ENCODE measurements at places on chromosomes 6 and 20.
A peak's percentile ranks its signal among the peaks of the same experiment; 100 is the strongest.

- DNase-seq, result no peak
These were observed 63.6 kb downstream of the CBFA2T2 start for GRCh38 chr20:33553516-33553915.

- peak; percentile 96 for DNase-seq
These were observed 9.2 kb upstream of the RGS17 start for GRCh38 chr6:153140299-153140698.

- no peak for DNase-seq
These were observed 28.5 kb upstream of the EFHC1 start for GRCh38 chr6:52391599-52391998.

DNA sequence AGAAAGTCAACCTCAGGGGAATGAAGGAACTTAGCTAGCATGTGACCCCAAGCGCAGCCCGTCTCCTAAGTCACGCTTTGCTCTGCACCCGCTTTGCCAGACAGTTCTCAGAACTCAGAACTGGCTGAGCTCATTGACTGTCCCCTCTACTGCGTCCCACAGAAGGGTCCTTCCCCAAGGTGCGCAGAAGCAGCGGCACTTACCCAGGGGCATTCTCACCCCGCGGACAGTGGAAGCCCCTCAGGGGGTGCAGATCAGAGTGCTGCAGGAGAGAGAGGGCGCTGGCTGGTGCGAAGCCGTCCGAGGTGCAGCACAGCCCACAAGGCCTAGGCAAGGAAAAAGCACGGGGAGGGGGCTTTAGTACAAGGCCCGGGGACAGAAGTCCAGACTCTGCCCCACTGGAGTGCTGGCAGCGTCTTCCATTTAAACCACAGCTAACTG lies 807 bp downstream of the SNHG17 start:
- peak; percentile 45 for DNase-seq

GRCh38 chr6:37840143-37840939 lies 20.8 kb downstream of the ZFAND3 start:
- no peak for DNase-seq

DNA sequence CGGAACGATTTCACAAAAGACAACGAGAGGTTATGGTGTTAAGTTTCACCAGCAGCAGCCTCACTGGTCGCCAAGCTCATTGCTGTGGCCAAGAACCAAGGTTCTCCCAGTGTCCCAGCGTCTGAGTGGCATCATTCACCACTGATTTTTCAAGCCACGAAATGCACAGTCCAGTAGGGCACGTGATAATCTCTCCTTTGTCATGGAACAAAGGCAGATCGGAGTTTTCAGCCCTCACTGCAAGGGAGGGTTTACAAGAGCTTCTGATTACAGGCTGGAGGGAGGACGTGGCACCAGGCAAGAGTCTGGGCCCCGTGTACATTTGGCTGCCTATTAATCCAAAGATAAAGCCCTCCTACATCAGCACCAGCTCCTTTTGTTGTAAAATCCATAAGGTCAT lies 2.0 kb downstream of the CD24 start:
- DNase-seq, result peak; percentile 86

DNA sequence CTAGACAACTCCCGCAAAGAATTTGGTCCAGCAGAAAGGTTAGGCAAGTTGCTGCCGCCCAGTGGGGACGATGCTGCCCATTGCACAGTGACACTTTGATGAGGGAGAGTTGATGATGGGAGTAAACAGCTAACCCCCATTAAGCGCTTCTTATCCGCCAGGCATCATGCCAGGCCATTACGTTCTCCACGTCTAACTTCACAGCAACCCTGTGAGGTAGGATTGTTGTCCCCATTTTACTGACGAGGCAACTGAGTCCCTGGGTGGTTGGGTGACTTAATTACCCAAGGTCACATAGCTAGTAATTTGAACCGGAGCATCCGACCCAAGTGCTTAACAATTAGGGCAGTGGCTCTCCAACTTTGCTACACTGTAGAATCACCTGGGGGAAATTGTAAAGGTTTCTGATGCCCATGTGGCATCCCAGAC lies 738 bp downstream of the RALGAPB start:
- no peak for DNase-seq

DNA sequence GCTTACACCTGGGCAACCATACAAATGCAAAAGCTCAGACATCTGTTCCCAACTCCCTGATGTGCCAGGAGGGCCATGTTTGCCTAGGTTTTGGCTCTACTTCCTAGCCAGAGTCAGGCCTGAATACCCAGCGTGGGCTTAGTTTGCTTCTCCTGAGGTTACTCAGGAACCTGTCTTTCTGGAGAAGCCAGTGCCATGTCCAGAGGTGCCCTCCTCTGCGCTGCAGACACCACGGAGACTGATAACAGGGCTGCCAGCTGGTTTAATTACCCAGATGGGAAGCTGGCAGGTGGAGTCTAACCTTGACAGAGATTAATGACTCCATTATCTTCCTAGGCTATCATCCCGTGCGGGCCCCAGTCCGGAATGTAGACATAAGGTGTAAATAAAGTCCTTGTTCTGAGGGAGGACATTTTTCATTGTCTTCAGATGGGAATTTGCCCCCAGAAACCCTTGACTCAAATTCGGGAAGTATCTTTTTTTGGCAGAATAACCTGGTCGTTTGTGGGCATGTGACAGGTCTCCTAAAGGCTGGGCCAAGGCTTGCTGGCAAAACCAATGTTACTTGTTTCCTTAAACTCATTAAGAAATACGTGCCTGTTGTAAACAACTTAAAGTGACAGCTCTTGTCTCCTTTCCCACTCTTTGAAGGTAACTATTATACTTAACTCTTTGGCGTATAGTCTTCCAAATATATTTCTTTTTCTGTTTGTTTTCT lies 29.2 kb upstream of the ZNFX1 start:
- peak; percentile 96 for DNase-seq

GRCh38 chr6:138989098-138989983 lies 1.3 kb upstream of the REPS1 start:
- peak; percentile 94 for DNase-seq

DNA sequence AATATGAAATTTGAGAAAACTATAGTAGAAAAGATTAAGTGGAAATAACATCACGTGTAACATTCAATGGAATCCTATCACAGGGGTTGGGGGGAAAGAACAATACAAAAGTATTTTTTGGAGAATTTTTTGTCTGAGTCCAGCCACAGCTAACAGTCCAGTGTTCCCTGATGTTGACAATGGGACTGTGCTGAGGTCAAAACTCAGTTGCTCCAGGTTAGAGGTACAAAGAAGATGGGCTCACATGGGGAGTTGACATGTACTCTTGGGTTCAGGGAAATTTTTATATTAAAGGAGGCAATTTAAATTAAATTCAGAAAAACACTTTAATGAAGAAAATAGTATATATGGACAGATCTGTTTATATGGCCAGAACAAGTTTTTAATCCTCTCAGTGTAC lies 995 bp downstream of the MYCT1 start:
- DNase-seq, result no peak

- DNase-seq, result no peak
These were observed 303.9 kb downstream of the CBLN4 start for GRCh38 chr20:55701467-55701866.

- no peak for DNase-seq
These were observed 38.2 kb downstream of the CAP2 start for GRCh38 chr6:17431581-17431980.

GRCh38 chr6:16108921-16109658 lies 19.8 kb upstream of the MYLIP start:
- DNase-seq, result no peak

GRCh38 chr20:7237251-7237650 lies 469.8 kb downstream of the BMP2 start:
- no peak for DNase-seq

GRCh38 chr6:125206389-125206788 lies 52.8 kb downstream of the TPD52L1 start:
- DNase-seq, result no peak

DNA sequence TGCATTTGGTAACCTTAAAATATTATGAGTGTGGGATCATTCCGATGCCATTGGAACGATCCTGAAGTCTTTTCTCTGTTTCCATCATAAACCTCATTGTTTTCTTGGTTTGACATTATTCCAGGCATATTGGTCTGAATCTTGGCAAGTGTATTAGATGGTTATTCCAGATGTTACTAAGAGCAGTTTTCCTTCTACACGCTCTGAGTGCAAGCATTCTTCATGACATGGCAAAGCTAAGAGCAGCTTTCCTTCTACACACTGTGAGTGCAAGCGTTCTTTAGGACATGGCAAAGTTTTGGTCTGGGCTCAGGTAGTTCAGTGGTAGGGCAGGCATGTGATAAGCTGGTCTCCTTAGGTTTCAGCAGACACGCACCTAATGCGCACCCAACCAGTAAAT lies 53.0 kb downstream of the SMOC2 start:
- DNase-seq, result no peak

DNA sequence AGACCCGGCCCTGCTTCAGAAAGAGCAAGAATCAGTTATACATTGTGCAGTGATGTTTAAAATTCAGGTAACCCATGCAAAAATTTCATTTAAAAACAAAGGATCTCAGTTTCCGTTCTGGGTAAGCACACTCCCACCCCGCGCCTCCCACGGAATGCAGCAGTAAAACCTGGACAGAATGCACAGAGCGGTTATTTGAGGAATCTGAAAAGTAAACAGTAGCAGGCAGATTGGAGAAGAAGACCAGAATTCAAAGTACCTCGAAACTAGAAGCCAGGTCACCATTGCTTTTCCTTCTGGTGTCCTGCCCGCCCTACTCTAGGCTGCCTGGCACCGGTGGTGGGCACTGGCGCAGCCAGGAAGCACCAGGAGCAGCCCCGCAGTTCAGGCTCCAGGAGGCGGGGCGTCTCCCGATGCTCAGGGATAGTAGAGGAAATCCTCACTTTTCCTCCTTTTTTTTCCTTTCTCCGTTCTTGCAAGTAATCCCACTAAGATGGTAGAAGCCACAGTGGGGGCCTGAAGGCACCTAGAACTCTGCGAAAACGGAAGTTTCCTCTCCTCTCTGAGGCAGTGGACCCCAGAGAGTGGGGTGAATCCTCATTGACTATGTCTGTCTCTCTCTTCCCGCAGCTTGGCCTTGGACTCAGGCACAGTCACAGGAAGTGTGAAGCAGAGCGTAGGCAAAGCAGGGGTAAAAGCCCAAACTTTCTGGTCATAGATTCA lies 28.3 kb downstream of the METTL24 start:
- DNase-seq, result no peak

- DNase-seq, result peak; percentile 88
These were observed 817.5 kb upstream of the SLC35B3 start for GRCh38 chr6:9252799-9253198.

DNA sequence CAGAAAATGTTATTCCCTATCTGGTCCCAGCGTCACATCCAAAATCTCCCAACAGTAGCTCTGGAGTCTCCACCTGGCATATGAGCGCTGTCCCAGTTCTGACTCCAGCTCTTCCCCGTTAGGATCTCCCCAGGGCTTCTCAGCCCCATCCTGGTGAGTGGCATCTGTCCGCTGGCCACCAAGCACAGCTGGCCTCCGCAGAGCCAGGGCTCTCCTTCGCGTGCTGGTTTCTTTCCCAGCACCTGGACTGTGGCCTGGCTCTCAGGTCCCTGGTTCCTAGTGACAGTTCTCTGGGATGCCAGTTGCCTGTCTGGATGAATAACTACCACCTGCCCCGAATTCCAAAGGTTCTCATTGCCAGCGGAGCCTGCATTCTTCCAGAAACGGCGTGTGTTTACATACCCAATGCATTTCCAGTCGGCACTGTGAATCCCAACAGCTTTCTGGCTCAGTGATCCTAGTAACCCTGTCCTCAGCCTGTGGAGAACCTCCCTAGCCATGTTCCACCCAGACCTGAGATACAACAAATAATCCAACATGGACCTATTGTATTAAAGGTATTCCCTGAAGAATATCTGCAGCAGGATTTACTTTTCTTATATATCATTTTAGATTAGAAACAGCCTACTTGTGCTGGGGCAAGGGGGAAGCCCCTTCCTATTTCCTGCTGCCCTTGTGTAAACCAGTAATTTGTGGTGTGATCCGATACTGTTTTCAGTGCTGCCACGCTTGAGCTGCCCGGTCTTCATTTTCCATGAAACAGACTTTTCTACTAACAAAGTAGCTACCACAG lies 69.9 kb upstream of the PDE10A start:
- no peak for DNase-seq

DNA sequence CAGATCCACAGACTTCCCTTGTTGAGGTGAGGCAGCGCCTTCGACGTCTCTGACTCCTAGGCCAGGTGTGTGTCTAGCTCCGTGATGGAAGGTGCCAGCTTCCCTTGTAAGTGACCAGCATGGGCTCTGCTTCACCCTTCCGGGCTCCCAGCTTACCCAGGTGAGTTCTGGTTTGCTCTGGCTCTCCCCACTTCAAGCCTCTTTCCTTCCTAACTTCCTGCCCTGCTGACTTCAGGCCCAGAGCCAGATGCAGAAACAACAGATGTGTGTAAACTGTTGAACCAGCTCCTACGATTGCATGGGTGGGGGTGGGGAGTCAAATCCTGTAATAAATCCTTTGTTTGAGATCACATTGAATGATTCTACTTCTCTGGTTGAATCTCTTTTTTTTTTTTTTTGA lies 51.6 kb upstream of the BMP6 start:
- DNase-seq, result no peak

DNA sequence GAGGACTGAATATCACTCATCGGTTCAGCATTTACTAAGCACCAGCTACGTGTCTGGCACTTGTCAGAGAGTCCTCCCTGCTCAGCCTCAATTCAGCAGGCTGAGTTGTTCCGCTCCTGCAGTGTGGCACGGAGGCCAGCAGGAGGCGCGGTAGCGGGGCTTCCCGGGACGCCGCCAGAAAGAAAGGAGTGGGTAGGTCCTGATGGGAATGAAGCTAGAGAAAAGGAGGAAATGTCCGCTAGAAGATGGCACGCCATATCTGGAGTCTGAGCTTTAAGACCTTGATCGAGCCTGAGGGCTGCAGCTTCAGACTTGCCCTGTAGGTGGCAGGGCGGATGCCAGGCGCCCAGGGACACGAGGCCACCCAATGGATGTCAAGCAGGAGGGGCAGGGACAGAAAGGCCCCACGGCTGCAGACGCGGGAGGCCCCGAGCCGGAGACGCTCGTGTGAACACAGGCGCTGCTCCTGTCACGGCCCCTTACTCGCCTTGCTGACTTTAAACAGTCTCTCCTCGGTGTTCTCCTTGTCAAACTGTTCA lies 18.7 kb downstream of the SERPINB6 start:
- peak; percentile 60 for DNase-seq

DNA sequence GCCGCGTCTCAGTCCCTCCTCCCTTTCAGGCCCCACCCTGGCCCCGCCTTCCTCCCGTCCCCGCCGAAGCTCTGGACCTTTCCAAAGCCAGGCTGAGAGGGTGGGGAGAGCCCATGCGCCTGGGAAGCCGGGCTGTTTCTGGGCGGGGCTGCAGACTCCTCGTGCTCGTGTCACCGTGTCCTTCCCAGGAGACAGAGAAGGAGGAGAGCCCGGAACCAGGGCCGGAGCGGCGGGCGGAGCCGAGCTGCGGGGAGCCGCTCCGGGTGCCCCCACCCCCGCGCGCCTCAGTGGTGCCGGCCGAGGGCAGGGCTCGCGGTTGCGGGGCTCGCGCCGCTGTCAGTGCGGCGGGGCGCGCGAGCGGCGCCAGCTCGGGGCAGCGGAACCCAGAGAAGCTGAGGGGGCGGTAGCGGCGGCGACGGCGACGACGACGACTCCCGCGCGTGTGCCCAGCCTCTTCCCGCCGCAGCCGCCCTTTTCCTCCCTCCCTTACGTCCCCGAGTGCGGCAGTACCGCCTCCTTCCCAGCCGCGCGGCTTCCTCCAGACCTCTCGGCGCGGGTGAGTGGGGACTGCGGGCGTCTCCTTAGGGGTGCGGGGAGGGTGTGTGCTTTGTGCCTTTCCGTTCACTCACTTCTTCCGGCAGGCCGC lies at the start of gene RALY:
Gene RALY (plus strand): TSS at position 336 of the 646 bp plus-strand sequence. CDS start 78,164 bp downstream, outside the sequence.
- DNase-seq, result peak; percentile 85

- DNase-seq, result peak; percentile 38
These were observed 260.0 kb downstream of the ERMARD start for GRCh38 chr6:170011204-170012036.

- no peak for DNase-seq
These were observed 60.4 kb downstream of the COL19A1 start for GRCh38 chr6:69926745-69927144.

GRCh38 chr20:63529861-63530787 lies 7.1 kb downstream of the PTK6 start:
- no peak for DNase-seq

All from NCI-H146 (cell line).